Activated CD8-positive, alpha-beta memory T cell treated with anti-CD3 and anti-CD28 coated beads for 4 hours (primary cell): ENCODE measurements at places on chromosomes 3 and 15.

DNA sequence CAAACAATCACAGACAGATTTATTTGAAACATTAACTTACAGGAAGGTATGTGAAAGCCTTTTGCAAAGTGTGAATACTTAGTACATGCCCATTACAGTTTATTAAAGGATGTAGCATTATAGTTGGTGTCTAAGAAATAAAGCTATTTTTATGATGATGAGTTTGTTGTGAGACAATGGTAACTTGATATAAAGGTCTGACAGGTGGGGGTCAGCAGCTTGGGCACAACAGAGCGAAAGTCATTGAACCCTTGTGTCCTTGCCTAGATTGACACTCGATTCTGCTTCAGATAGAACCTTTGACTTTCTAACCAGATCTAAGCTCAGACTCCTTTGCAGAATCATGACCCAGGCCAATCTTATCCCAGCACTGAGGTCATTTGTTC, 777.9 kb downstream of the NTRK3 start:
- no peak for DNase-seq

- DNase-seq: no peak
Observed at GRCh38 chr3:126518779-126519177, 1.2 kb upstream of the UROC1 start.

GRCh38 chr3:132857317-132857716, 135.1 kb upstream of the NPHP3 start:
- no peak for DNase-seq

DNA sequence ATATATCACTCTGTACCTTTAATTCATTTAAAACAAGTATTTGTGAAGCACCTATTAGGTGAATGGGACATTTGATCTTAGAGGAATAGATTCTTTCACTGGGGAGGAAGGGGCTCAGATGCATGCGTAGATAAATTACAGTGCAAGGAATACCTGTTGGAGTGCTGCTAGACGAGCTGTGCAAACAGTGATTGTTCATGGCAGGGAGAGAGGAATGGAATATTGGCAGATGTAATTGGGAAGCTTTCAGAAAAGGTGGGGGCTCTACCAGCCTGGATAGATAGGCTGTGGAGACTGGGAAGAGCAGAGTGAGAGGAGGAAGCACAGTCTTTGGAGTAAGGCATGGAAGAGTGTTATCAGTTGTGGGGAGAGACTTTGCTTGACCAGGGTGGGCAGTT, 116.8 kb downstream of the AKAP13 start:
- DNase-seq: no peak

GRCh38 chr15:91795235-91795634, 58.3 kb upstream of the SLCO3A1 start:
- DNase-seq: no peak

GRCh38 chr15:92869263-92869940, 30.7 kb upstream of the CHD2 start:
- no peak for DNase-seq

- DNase-seq: no peak
Observed at GRCh38 chr15:45660231-45660979, 25.6 kb downstream of the SQOR start.

- DNase-seq: no peak
Observed at GRCh38 chr3:123733805-123734526, 149.1 kb upstream of the HACD2 start.

DNA sequence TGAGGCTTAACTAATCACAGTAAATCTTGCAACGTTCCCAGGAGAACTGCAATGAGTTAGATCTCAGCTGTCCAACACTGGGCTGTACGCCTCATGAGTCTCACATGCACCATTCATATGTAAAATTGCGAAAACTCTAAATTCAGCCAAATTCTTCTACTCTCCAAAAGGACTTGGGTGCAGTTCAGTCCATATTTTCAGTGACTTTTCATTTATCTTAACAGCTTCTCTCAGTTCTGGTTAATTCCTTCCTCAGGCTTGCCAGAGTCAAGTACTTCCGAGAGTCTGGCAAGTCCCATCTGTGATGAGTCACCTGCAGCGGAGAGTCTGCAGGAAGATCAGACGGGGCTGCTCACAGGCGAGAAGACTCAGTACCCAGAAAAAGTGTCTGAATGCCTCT, 11.5 kb downstream of the CCDC80 start:
- no peak for DNase-seq

DNA sequence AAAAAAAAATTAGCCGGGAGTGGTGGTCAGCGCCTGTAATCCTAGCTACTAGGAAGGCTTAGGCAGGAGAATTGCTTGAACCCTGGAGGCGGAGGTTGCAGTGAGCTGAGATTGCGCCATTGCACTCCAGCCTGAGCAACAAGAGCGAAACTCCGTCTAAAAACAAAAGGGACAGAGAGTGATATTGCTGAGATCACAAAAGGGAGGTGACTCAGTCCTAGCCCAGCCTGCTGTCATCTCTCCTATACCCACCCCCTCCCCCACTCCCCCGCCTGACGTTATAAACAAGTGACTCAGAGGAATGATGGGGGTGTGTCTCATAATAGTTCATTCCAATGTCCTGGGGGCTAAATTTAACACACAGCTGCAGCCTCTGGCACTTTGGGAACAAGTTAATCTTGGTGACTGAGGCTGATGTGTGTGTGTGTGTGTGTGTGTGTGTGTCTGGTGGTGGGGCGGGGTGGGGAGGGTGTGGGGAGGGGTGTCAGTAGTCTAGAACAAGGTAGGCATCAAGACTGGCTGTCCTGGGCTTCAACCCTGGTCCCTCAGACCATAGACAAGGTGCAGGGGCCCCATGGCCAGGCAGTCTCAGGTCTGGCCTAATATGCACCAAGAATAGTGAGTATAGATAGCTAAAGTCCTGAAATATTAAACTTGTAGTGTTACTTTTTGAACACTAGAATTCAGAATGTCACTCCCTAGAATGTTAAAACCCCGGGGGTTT, 1.3 kb upstream of the KLHL40 start:
- no peak for DNase-seq

GRCh38 chr15:59866642-59867041, 137.5 kb upstream of the FOXB1 start:
- DNase-seq: no peak

- no peak for DNase-seq
Observed at GRCh38 chr3:46870651-46871050, 6.9 kb upstream of the PTH1R start.

- no peak for DNase-seq
Observed at GRCh38 chr3:46995901-46996562, 16.6 kb downstream of the NBEAL2 start.

DNA sequence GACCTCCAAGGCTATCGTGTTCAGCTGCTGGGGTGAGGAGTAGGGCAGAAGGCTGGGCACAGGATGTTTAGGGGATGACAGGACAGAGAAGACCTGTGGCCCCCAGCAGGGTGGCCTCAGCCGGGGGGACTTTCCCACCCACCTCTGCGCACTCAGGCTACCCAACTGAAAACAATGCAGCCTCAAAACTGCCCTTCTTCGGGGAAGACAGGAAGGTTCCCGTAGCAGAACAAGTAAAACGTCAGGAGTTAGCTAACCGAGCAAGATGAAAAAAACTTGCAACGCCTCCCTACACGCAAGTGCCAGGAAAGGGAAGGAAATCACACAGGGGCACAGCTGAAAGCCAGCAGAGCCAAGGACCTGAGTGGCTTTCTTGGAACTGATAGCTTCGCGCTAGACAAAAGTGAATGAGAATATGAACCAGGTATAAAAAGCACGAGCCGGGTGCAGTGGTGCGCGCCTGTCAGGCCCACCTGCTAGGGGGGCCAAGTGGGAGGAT, 38.4 kb upstream of the FURIN start:
- DNase-seq: no peak

DNA sequence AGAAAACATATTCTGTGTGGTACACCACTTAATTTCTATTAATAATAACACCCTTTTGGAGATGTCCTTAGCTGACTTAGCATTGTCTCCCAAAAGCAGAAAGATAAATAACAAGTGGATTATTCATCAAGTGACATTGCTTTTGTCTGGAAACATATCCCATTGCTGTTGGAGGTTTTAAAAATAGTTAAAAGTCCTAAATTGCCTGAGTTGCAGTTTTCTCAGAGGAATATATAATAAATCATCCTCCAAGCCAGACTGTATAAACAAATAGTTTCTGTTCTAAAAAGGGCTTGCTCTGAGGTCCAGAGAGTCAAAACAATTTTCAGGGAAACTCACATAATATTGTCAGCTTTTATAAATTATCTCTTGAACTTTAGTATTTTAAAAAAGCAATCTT, 60.4 kb upstream of the CD96 start:
- no peak for DNase-seq

DNA sequence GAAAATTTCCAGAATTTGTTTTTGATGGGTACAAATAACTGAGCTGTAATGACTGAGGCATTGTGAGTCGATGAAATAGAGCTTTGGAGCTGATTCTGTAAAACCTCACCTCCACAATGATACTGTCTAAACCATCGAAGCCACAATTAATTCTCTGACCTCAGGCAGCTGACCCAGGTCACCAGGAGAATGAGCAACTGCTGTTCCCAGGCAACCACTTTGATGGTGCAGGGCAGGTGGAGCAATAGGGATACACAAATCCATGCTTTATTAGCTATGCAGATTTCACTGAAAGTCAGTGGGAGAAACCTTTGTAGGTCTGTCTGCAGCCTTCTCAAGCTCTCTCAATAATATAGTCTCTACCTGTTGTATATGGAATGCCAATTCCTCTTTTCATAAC, 204.4 kb downstream of the RYR3 start:
- no peak for DNase-seq

- no peak for DNase-seq
Observed at GRCh38 chr15:89632563-89633430, 22.5 kb downstream of the KIF7 start.

DNA sequence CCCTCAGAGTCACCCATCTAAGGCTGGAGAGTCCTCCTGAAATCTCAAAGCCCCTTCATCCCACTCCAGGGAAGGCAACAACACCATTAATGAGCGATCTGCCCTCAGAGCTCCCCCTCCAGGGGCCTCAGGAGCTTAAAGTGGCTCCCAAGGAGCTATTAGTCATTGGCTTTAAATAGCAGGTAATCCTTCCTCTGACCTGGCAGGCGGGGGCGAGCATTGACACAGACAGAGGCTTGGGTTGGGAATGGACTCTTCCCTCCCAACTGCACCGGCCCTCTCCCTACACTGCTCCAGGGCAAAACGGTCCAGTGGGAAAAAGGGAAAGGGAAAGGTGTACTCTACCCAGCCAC, 1.4 kb downstream of the MFGE8 start:
- DNase-seq: no peak

DNA sequence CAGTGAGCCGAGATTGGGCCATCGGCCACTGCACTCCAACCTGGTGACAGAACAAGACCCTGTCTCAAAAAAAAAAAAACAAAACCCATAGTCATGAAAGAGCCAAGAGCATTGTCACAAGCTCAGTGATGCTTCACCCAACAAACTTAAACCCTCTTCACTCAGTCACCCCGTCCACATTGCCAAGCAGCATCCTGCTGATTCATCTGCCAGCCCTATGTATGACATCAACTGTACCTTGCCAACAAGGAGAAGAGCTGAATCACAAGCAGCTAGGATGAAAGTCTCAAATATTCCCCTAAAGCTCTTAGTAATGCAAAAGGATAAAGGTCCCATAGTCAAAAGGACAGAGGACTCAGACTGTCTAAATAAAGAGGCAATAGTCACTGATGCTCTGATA, 90.0 kb downstream of the ANO10 start:
- no peak for DNase-seq

- DNase-seq: no peak
Observed at GRCh38 chr3:65995030-65995429, 43.7 kb downstream of the MAGI1 start.

DNA sequence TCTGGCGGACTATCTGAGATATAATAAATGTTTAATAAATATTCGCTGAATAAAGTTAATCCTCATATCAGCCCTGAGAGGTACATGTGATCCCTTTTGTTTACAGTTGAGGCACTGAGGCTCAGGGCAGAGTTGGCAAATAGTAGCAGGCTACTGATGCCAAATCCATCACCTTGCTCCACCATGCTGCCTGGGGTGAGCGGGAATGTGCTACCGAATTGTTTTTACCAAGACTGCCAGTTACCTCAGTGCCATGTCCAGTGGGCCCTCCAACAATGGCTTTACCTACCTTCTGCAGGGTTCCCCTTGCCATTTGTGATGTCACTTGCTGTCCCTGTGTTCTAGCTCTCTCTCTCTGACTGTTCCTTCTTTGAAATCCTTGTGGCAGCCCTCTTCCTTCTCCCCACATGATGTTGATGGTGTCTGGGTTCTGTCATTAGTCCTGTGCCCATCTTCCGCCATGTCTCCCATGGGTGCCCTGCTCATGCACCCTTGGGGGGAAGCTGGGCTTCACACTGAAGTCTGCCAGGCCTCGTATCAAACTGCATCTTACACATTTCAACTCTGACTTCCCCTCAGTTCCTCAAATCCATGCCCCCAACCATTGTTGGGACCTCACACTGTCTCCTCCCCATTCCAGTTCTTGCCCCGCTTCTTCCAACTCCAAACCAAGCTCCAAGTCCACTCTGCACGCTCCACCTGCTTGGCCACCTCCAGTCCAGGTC, 35.4 kb downstream of the SLCO2A1 start:
- no peak for DNase-seq

GRCh38 chr15:84715441-84716035, 401 bp downstream of the SEC11A start:
- DNase-seq: no peak

DNA sequence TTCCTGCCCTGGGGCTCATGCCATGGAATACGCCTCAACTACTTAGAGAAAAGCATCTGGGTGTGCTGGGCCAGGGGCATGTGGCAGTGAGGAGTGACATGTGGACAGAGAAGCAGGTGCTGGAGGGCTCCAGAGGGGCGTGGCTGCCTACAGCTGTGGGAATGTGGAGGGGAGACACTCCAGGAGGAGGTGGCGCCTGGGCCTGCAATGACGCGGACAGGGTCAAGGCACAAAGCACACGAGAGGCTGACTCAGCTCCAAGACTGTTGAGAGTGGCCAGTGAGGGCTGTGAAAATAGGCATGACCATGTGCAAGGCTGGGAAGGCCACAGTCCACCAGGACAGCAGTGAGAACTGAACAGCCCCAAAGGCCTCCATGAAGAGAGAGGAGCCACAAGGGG, 48.5 kb downstream of the PTH1R start:
- no peak for DNase-seq

- DNase-seq: no peak
Observed at GRCh38 chr15:43052860-43053259, 53.0 kb downstream of the UBR1 start.
